Activated CD4-positive, alpha-beta T cell treated with anti-CD3 and anti-CD28 coated beads for 1 hour (primary cell): ENCODE measurements at places on chromosomes 12 and 14.

DNA sequence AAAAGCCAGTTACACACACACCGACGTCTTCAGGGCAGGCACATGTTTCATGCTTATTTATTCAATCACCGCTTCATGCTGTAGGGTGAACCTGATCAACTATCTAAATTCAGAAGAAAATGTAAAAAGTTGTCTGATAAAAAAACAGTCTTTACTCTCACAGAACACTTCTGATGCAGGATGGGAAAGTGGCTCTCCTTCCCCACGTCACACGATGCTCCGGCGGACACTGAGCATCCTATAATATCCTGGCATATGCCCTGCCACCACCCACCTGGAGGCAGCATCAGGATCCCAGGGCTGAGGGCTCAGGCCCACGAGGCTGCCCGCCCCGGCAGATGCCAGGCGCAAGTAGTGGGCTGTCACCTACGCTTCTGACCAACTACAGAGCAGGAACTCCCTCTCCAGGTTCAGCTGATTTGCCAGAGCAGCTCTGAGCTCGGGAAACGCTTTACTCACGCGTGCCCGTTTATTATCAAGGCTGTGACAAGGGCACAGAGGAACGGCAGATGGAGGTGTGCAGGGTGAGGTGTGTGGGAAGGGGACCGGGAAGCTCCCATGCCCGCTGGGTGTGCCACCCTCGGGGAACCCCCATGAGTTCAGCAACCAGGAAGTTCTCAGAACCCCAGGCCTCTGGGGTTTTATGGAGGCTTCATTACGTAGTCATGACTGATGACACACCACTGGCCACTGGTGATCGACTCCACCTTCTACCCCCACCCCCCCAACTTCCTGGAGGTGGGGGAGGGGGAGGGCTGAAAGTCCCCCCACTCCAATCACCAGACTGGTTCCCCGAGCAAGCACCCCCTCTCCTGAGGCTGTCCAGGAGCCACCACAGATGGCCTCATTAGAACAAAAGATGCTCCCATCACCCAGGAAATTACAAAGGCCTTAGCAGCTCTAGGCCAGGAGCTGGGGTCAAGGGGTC is 32.1 kb downstream of the SLC15A4 start:
- no peak for DNase-seq

GRCh38 chr12:77047341-77048109 is 17.8 kb downstream of the E2F7 start:
- no peak for DNase-seq

- no peak for DNase-seq
Observed at GRCh38 chr12:53930591-53931255, 7.9 kb upstream of the HOXC13 start.

GRCh38 chr14:89032086-89032649 is 207.7 kb downstream of the TTC8 start:
- DNase-seq: no peak

- no peak for DNase-seq
Observed at GRCh38 chr12:88544991-88545980, 35.0 kb downstream of the KITLG start.

DNA sequence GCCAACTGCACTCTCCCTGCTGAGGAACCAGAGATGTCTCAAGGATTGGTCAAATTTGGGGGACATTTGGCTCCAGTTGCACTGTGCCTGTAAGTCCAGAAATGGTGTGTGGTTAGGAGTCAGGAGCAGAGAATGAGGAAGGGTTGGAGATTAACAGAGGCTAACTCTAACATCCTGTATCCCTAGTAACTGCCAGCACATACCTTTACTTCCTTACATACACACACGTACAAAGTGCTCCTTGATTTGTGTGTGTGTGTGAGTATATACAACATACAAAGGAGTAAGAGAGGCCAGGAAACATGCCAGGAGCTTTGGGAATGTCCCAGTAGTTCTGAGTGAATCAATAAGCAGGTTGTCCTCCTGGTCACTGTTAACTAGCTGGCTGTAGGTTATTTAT is 39.8 kb upstream of the NRXN3 start:
- no peak for DNase-seq

DNA sequence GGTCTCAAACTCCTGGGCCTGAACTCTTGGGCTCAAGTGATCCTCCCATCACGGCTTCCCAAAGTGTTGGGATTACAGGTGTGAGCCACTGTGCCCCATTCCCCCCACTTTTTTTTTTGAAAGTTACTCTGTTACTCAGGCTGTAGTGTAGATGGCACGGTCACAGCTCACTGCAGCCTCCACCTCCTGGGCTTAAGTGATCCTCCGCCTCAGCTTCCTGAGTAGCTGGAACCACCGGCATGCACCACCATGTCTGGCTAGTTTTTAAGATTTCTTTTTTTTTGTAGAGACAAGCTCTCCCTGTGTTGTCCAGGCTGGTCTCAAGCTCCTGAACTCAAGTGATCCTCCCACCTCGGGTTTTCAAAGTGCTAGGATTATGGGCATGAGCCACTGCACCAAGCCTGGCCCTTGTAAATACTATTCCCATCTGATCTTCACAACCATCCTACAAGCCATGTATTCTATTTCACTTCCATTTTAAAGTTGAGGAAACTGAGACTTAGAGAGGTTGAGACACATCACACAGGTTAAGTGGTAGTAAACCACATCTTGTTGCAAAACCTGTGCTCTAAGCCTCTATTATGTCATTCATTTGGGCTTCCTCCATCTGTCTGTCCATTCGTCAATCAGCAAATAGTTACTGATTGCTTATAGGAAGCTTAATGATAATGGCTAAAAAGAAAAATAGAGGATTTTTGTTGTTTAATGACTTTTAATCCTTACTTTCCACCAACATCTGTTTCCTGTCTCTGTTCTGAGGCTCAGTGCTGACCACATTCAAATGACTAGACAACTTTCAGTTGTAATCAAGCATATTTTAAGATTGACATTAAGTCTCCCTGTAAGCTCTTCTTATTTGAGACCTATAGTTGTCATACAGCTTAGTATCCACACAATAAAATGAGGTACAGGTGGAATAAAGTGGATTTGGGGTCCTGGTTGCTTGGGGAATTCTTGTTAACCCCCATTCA is 9.2 kb downstream of the ASCL4 start:
- DNase-seq: no peak

DNA sequence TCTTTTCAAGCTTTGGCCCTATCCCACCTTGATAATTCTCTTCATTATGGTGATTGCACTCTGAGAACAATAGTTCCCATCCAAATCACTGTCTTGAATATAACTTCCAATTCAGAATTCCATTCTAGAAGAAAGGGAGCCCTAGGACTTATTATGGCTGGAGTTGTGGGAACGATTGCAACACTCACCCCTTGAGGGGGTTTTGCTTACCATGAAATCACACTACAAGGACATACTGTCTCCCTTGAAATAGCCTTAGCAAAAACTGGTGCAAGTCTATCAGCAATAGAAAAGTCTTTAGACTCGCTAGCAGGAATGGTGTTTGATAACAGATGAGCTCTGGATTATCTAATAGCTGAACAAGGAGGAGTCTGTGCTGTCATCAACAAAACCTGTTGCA is 31.4 kb upstream of the OXA1L start:
- no peak for DNase-seq

GRCh38 chr12:26153421-26154154 is 28.8 kb upstream of the BHLHE41 start:
- DNase-seq: no peak

DNA sequence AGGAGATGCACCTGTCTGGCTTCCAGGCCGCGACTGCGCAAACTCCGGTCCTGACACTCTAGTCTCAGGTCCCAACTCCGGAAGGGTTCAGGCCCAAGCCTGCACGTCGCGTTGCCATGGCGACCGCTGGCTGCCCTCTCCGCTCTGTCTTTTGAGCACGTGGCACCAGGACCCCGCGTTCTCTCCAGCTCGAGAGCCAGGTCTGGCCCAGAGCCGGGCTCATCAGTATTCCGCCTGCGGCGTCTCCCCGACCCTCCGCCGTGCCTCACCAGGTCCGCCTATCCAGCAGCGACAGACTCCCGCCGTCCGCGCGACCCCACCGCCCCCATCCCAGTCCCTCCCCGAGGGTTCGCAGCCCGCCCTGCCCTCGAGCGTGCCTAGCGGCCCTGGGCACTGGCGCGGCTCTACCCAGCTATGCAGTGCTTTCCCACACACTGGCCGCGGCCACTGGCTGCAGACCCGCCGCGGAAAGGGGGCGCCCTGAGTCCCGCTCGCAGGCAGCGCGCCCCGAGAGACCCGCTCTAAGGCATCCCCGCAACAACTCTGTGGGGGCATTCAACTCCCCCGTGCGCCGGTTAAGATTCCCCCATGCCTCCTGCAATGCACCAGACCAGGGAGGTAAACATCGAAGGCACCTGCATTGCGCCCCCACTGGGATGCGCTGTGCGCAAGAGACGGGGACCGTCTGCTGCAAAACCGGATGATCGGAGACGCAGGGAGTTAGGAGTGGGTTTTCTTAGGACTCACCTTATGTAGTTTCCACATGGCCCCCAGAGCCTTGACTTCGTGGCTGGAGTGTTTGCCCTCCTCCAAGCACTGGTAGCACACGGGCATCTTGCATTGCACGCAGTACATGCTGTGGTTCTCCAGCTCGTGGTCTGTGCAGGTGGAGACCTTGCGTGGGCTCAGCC is 1.3 kb downstream of the TRIM9 start:
- no peak for DNase-seq

GRCh38 chr12:31727192-31727591 is 1.6 kb downstream of the AMN1 start:
- DNase-seq: no peak

DNA sequence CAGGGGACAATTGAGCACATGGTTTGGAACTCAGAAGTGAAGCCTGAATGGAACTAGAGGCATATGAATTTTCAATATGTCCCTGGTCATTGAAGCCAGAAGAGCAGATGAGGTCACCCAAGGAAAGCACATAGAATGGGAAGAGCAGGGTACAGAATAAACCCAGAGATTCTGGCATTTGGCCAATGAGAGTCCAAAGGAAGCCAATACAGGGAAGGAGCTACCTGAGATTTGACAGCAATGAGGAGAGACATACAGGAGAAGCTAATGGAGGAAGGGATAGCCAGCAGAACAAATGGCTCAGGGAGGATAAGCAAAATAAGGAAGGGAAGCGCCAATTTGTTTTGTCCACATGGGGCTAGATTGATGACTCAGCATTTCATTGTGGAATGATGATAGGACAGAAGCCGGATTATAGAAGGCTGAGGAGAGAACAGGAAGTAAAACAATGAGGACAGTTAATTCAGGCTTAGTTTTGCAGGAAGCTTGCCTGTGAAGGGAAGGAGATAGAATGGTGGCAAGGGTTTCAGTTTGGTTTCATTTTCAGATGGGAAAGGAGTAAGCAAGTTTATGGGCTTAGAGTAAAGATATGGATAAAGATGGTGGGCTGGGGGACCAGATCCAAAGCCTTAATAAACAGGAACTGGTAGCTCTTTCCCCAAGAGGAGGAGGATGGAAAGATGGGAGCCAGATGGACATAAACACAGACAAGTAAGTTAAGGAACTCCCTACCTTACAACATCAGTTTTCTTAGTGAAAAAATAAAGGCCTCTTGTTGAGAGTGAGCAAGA is 3.2 kb upstream of the SPTSSA start:
- DNase-seq: no peak

GRCh38 chr14:42112108-42112507 is 505.4 kb downstream of the LRFN5 start:
- DNase-seq: no peak

- no peak for DNase-seq
Observed at GRCh38 chr14:90409209-90409730, 12.4 kb downstream of the CALM1 start.

- DNase-seq: no peak
Observed at GRCh38 chr12:49138999-49139398, 7.8 kb upstream of the TUBA1B start.

- no peak for DNase-seq
Observed at GRCh38 chr14:63543826-63544406, 739 bp upstream of the PPP2R5E start.

GRCh38 chr12:8606890-8607289 is 5.8 kb downstream of the AICDA start:
- DNase-seq: no peak

DNA sequence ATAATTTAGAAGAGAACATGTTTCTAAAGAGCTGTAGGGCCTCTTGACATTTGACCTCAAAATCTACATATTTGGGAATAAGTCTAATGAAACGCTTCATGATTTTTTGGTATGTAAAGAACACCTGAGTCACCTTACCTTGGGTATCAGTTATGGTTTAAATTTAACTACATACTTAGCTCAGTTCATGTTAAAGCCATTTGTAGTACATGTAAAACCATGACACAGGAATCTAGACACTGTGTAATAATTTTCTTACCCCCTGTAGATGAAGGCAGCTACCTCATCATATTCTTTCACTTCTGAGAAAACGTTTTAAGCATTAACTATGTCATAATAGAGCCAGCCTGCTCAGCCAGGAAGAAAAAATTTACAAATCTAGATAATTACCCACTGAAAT is 105.8 kb upstream of the CPNE8 start:
- no peak for DNase-seq

GRCh38 chr14:77988970-77989369 is 181.2 kb upstream of the NRXN3 start:
- no peak for DNase-seq

- DNase-seq: no peak
Observed at GRCh38 chr12:107042801-107043200, 50.5 kb downstream of the CRY1 start.

DNA sequence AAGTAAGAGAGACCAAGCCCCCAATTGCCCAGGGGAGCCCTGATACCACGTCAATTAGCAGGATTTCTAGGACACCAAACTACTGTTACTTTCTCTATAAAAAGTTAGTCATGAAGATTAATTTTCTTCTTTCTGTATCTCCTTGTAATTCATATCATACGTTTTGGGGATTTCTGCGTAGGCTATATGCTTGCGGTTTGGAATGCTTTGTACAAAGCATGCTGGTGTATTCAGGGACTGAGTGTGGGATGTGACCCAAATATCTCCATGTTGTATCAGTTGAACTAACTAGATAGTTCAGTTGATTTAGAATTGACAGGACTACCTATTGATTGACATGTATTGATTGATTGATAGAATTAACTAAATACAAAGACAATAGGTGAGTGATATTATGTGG is 7.7 kb downstream of the GPR33 start:
- no peak for DNase-seq

DNA sequence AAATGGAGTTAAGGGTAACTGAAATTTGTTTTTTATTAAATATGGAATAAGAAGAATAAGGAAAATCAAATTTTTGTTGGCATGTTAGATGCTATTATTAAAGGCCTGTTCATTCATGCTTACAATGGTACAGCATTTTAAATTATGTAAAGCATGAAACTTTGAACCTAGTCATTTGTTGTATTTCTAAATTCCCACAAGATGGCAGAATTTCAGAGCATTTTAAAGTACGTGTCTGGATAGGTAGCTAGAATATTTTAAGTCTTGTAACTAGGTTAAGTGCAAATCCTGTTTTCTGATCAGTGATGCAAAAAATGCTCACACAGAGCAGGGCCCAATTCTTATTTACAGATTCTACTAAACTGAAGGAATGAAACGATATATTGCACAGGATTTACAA is 585.6 kb upstream of the MIS18BP1 start:
- no peak for DNase-seq

DNA sequence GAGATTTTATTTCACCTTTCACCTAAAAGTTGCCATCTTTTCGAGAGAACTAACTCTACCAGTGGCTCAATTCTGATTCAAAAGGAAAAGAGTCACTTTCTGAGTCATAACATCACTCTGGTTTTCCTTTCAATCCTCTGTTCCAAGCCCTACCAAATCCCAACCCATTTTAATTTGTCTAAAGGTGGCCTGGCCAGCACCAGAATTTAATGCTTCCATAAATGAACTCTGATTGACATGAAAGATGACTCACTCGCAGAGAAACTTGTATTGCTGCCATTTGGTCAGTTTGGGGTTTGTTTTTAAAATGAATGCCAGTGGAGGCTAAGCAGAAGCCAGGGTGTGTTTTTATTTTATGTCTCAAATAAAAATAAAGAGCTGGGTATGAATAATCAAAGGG is 117.4 kb upstream of the SOX5 start:
- DNase-seq: no peak
